ENCODE measurements at places on chromosomes 7 and 10.

- no peak for DNase-seq
Observed at GRCh38 chr7:14805105-14805719, 97.3 kb downstream of the DGKB start.

GRCh38 chr7:25356534-25357151 is 128.4 kb upstream of the NPVF start:
- DNase-seq: no peak

DNA sequence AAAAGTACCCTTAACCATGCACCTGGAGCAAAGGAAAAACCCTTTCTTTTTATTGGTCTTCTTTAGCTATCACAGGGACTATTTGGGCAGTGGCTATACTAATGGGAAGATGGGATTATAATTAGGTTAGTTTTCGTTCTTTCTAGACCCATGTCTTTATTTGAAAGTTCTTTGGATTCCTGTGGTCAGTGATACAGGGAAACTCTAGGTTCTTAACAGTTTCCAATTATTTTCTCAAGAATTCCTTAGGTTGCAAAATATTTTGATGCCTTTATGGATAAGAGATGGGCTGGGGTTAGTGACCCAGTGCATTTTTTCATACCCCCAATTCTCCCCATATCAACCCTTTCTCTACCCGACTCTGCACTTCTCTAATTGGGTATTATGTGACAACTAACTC is 49.0 kb downstream of the ADD3 start:
- DNase-seq: no peak

DNA sequence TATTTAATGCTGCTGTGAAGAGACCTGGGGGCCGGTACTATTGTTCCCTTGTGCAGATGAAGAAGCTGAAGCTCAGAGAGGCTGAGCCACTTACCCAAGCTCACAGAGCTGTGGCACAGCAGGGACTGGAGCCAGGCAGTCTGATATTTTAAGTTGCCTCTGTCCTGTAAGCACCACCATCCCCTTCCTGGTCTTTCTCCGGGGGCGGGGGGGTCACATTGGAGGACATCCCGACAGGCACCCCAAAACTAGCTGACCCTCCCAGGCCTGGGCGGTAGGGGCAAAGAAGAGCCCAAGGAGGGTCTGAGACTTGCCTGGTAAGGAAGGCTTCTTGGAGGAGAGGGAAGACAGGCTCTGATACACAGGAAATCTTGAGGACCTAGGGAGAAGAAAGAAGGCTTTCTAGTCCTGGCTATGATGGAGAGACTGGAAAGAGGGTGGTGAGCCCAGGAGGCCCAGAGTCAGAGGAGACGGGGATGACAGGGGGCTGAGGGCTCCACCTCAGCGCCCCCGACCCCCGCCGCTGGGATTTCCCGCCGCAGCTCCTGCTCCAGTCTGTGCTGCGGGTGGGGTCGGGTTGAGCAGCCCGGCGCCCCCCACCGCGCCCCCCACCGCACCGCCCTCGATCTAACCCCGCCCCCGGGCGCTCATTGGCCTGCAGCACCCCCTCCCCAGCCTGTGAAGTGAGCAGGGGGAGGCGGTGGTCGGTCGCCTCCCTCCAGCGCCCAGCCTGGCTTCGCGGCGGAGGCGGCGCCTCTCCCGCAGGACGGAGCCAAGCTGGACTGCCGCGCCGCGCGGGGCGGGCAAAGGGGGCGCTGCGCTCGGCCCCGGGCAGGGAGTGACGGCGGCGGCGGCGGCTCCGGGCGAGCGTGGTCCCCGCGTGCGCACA is at the start of gene ADCYAP1R1:
Gene ADCYAP1R1, plus strand, starts transcription at position 711 of the 889 bp plus-strand sequence. CDS start 10,957 bp downstream, outside the sequence.
- no peak for DNase-seq

DNA sequence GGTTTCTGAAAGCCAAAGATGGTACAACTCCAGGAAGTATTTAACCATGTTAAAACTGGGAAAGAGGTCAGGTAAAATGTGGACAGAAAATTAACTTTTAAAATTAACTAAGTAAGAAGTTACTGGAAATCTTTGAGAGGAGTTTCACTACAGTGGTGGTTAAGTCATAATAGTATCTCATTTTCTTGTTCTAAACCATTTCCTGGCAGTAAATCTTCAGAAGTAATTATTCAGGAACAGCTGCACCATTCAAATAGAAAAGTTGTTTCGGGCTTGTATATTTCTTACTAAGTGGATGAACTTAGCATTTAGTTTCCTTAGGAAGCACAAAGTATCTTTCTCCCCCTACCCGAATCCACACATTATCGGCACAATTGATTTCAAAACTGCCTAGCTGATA is 27.1 kb downstream of the COPG2 start:
- no peak for DNase-seq

DNA sequence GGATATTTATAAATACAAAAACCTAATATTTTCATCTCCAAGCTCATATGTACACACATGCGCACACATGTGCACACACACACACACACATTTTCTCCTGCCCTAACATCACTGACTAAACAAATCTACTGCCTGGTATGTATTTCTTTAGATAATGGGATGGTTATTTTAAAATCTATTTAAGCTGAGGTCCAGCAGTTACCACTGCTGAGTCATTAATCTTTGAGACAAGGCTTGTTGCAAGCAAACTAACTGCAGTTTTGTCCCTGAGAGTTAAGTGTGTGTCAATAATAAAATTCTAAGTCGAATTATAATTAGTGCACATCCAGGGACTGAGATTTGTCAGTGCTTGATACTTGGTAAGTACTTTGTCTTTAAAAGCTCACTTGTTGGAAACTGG is 135.1 kb downstream of the VPS50 start:
- DNase-seq: no peak

DNA sequence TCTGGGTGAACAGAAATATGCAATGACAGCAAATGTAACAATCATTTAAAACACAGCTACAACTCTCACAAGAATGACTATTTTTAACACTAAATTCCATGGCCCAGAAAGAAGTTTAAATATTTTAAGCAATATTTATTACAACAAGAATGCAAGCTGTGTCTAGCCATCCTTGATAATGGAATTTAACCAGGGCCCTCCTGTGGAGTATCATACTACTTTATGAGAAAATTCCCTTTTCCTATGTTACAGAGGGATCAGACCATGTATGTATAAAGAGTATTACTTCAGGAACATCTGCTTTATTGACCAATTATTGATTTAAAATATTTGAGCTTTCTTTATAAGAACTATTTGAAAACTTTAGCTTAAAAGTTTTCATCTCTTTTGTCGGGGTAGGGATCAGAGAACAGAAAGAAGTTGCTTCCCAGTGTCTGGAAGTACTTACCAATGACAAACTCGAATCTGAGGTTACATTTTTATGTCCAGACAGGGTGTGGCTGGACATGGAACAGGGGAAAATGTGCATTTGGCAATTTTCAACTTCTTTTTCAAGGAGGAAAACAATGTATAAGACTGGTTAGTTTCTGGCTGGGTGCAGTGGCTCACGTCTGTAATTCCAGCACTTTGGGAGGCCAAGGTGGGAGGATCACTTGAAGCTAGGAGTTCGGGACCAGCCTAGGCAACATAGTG is 48.3 kb upstream of the NRBF2 start:
- DNase-seq: no peak

GRCh38 chr10:46033602-46034011 is 3.2 kb upstream of the NCOA4 start:
- DNase-seq: peak; percentile 41

- no peak for DNase-seq
Observed at GRCh38 chr10:97888641-97889262, 39.1 kb downstream of the GOLGA7B start.

All from activated naive CD4-positive, alpha-beta T cell treated with anti-CD3 and anti-CD28 coated beads, Interleukin-2, amount 50 U/mL, for 72 hours (primary cell).